Erythroblast (primary cell): ENCODE measurements at places on chromosomes 11 and 22.

DNA sequence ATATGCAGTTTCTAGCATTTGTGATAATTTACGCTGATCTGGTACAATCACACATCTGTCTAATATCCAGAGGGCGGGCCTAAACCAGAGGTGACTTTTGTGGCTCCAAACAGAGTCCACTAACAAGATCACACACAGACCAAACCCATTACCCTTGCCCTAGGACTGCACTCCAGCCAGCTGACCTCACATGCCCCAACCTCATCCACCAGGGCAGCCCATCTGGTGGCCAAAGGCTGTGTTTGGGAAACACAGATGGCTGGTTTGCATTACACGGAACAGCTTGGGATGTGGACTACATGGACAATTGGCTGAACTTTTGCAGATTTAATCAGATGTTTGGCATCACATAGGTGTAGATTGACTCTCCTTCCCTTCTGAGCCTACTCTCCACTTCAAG is 228.2 kb downstream of the GRIK4 start:
- DNase-seq: no peak

DNA sequence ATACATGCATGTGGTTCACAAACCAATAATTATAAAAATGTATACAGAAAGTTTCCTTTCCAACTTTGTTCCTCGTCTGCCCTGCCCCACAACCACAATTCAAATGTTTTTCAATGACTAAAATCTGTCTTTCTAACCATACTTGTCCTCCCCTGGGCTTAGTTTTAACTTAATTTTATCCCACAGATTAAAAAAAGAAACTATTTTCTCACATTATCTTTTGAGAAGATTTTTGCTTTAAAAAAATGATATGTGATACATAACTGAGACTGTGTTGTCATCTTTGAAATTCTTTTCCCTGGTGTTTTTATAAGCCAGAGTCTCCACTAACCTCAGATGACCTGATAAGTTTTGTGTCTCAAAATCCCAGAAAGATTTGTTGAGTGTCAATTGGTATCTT is 79.0 kb downstream of the FDX1 start:
- no peak for DNase-seq

- no peak for DNase-seq
Observed at GRCh38 chr11:126181939-126182730, 29.3 kb downstream of the RPUSD4 start.

DNA sequence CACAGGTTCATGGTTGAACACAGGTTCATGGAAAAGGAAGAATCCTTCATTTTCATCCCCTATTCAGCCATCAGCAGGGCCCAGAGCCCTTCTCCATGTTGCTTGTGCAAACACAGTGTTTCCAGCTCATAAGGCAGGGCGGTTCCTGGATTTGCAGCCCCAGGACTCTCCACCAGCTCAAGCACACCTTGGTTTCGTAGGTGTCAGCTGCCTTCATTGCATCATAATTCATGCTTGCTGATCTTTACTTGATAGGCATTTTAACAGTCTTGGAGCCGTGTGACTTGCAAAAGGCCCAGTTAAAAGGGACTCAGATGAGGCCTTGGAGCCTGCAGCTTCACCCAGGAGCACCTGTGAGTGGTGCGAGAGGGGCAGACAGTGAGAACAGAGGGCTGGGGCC is 318.1 kb upstream of the B3GAT1 start:
- DNase-seq: no peak

DNA sequence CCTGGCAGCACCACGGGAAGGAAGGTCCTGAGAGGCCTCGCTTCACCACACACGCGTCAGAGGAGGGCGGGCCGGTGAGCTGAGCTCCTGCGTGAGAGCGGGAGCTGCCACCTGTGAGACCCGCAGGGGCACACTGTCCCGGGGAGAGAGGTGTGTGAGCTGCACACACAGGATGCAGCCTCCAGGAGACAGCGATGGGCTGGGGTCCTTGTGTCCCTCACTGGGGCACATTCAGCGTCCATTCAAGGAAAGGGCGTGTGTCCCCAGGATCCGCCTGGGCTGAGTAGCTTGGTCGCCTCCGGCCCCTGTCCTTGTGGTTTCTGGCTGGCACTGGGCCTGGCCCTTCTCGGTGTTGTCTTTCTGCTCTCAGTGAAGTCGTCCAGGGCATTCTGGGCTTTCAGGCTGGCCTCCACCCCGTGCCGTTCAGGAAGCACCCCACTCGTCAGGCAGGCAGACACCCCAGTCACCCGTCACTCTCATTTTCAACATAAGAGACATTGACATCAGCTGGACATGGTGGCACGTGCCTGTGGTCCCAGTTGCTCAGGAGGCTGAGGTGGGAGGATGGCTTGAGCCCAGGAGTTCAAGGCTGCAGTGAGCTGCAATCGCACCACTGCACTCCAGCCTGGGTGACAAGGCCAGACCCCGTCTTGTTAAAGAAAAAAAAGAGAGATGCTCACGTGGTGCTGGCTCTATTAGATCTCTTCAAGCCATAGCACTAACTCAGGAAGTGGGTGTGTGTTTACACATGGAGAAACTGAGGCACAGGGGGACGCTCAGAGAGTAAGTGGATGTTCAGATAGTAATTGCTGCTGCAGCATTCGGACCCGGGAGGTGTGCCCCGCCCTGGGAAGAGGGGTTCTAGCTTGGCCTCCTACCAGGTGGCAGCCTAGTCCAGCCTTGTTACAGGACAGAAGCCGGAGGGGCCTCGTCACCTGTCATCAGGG is 1081.6 kb downstream of the BRD1 start:
- DNase-seq: no peak

GRCh38 chr22:49373289-49373666 is 454.4 kb downstream of the BRD1 start:
- no peak for DNase-seq

DNA sequence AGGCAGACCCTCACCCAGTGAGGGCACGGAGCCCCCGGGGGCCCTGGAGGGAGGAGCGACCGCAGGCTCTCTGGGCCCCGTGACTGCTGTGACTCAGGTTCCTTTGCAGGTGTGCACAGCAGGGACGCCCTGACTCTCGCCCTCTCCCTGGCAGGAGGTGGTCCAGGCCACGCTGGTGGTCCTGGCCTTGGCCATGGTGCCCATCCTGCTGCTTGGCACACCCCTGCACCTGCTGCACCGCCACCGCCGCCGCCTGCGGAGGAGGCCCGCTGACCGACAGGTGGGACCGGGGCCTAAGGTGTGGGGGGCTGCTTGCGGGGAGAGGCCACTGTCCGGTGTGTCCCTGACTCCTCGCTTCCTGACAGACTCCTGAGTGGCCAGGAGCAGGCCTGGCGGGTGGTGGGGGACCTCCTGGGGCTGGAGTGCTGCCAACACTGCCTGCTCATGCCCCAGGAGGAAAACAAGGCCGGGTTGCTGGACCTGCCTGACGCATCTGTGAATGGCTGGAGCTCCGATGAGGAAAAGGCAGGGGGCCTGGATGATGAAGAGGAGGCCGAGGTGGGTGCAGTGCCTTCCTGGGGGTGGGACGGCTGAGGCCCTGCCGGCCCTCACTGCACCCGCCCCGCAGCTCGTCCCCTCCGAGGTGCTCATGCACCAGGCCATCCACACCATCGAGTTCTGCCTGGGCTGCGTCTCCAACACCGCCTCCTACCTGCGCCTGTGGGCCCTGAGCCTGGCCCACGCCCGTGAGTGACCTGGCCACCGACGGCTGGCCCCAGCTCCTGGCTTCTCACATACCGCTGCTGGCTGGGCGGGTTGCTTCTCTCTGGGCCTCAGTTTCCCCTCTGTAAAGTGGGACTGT is 10.9 kb downstream of the TCIRG1 start:
- DNase-seq: no peak

DNA sequence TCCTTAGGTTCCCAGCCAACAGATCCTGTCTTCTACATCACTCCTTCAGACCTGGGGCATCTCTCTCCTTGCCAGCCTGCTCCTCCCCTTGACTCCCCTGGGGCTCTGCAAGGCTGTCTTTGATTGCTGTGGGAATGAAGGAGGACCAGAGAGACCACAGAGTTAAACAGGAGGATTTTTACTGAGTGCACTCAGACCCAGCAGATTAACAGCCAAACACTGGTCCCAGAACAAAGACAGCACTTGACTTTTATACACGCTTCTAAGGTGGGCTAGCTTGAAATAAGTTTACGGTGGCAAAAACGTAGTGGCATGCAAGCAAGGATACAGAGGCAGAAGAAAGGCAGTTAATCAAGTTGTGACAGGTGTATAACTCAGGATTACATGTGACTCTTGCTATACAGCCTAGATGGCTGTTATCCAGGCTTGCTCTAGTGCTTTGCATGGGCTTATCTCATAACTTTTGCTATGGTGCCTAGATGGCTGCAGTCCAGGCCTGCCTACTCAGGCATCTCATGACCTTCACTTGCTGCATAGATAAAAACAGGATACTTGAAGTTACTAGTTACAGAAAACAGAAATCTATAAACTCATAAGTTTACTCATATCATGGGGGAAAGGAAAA is 22.0 kb upstream of the GLYATL1 start:
- DNase-seq: no peak

DNA sequence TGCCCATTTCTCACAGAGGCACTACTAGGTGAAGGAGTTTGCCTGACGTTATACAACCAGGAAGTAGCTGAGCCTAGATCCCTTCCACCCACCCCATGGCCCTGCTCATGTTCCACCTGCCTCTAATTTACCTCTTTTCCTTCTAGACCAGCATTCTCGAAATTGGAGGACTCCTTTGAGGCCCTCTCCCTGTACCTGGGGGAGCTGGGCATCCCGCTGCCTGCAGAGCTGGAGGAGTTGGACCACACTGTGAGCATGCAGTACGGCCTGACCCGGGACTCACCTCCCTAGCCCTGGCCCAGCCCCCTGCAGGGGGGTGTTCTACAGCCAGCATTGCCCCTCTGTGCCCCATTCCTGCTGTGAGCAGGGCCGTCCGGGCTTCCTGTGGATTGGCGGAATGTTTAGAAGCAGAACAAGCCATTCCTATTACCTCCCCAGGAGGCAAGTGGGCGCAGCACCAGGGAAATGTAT is 14.1 kb downstream of the PIK3IP1 start:
- no peak for DNase-seq

DNA sequence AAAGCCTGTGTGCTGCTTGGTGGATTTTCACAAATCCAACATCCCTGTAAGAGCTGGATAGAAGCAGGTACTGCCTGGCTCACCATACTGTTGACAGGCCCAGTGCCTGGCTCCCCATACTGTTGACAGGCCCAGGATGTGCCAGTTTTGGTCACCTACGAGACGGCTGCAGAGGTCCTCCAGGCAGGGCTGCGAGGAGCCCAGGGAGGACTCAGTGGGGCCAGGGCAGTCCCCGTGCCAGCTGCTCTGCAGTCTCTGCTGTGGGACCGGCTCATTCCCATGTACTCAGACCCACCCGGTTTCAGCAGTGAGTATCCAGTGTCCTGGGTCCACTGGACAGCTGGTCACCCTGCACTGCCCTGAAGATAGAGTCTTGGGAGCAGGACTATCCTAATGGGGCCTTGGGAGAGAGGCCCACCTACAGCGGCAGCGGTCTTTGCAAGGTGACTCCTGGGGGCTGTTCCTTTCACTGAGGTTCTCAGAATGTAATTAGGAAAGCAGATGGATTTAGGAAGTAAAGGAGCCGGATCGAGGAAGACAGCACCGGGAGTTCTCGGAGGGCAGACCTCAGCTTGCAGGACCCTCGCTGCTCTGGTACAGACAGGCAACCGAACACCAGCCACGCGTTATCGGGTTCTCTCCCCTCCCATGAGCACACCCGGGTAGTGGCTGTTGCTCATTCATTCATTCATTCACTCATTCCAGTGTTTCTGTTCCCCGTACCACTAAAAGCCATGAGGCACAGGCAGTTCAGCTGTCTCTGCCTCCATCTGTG is 106.1 kb downstream of the CTTN start:
- DNase-seq: no peak

DNA sequence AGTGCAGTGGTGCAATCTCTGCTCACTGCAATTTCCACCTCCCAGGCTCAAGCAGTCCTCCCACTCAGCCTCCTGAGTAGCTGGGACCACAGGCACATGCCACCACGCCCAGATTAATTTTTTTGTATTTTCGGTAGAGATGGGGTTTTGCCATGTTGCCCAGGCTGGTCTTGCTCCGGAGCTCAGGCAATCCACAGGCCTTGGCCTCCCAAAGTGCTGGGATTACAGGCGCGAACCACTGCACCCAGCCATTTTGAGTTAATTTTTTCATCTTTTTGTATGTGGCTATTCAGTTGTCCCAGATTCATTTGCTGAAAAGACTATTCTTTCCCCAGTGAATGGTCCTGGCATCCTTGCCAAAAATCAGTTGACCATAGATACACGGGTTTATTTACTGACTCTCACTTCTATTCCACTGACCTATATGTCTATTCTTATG is 63.6 kb downstream of the MAPK1 start:
- no peak for DNase-seq

DNA sequence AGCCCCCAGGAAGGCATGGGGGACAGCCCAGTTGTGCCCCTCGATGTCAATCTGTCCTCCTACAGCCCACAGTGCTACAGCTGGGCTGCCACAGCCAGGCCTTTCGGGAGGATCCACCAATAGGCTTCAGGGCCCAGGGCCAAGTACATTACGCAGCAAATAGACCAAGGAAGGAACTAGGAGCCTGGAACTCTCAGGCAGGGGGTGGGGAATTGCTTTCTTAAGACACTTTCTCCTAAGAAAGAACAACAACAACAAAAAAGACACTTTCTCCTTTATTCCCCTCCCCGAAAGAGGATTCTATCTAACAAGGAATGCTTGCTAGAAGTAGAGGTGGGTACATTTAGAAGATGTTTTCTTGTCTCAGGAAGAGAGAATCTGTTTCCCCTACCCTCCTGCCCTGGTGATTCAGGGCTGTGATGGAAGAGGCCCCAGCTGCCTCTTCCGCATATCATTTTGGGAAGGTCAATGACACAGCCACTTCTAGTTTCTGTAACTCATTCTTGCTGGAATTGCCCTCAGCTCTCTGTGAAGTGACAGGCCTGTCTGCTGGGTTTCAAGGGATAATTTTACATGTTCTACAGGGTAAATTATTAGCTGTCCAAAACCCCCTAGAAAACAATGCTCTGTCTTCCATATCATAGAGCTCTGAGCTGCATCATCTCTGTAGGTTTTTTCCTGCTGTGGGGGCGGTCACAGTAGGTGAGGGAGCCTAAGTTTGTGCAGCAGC is 6.0 kb upstream of the MALAT1 start:
- DNase-seq: peak; percentile 73

DNA sequence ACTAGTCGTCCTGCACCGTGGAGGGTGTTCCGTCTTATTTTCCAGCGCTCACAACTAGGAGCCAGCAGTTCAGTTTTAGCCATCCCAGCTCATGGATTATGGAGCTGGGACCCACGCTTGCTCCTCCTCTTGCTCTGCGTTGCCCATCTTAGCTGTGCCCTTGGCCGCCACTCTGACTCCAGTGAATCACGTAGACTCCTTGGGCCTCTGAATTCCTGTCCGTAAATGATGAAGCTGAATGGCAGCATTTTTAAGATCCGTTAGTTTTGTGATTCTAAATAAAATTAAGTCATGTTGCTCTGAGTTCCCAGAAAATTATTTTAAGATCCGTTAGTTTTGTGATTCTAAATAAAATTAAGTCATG is 23.8 kb downstream of the BCR start:
- no peak for DNase-seq

GRCh38 chr11:61403658-61404057 is 11.3 kb downstream of the TMEM216 start:
- no peak for DNase-seq

- no peak for DNase-seq
Observed at GRCh38 chr11:108402241-108402640, 65.1 kb downstream of the C11orf65 start.

- no peak for DNase-seq
Observed at GRCh38 chr11:31967404-31968130, 123.3 kb upstream of the RCN1 start.

- no peak for DNase-seq
Observed at GRCh38 chr11:95584180-95584579, 205.4 kb downstream of the FAM76B start.
